Transverse colon (tissue), 4 donors: ENCODE measurements at places on chromosomes 11 and 22.

DNA sequence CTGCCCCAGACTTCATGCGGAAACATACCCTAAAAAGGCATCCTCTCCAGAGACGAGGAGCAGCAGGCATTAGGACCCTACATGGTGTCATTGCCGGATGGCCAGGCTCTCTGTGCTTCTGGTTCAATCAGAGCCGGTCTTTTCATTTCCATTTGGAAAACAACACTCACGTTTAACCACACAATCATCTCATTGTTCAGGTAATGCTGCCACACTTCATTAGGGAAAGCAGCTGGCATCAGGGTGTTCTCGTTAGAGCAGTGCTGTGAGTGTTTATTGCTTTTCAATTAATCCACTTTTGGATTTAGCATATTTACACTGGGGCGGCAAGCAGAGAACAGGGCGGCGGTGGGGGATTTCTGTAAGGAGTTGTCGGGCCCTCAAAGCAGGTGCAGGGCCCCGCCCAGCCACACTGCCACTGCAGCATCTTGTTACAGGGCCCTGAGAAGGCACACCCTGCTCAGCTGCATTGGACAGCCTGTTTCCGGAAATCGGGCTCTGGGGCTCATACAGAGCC is 338.6 kb downstream of the SHANK2 start:
- no peak overlapping the region for H3K4me3 ChIP-seq
- peaks cover 5% of the 10 kb centered on the region for H3K4me1 ChIP-seq
- no peaks in the 10 kb centered on the region for H3K27me3 ChIP-seq
- H3K27ac ChIP-seq: peak overlapping the region; percentile 75
- peak; percentile 40 for DNase-seq

GRCh38 chr11:32255841-32256240 is 165.0 kb downstream of the RCN1 start:
- no peaks in the 10 kb centered on the region for H3K4me1 ChIP-seq
- H3K4me3 ChIP-seq: no peak overlapping the region
- DNase-seq: no peak
- no peaks in the 10 kb centered on the region for H3K36me3 ChIP-seq
- no peaks in the 10 kb centered on the region for H3K27me3 ChIP-seq

GRCh38 chr22:49785841-49786471 is 41.7 kb downstream of the BRD1 start:
- H3K27me3 ChIP-seq: no peaks in the 10 kb centered on the region
- DNase-seq: no peak
- no peak overlapping the region for H3K27ac ChIP-seq
- H3K4me3 ChIP-seq: no peak overlapping the region

- H3K4me3 ChIP-seq: peak overlapping the region; percentile 44
- peaks cover 25% of the 10 kb centered on the region for H3K4me1 ChIP-seq
- no peak for DNase-seq
- H3K36me3 ChIP-seq: no peaks in the 10 kb centered on the region
- no peaks in the 10 kb centered on the region for H3K27me3 ChIP-seq
Observed at GRCh38 chr11:64843686-64844329, 645 bp downstream of the CDC42BPG start.

DNA sequence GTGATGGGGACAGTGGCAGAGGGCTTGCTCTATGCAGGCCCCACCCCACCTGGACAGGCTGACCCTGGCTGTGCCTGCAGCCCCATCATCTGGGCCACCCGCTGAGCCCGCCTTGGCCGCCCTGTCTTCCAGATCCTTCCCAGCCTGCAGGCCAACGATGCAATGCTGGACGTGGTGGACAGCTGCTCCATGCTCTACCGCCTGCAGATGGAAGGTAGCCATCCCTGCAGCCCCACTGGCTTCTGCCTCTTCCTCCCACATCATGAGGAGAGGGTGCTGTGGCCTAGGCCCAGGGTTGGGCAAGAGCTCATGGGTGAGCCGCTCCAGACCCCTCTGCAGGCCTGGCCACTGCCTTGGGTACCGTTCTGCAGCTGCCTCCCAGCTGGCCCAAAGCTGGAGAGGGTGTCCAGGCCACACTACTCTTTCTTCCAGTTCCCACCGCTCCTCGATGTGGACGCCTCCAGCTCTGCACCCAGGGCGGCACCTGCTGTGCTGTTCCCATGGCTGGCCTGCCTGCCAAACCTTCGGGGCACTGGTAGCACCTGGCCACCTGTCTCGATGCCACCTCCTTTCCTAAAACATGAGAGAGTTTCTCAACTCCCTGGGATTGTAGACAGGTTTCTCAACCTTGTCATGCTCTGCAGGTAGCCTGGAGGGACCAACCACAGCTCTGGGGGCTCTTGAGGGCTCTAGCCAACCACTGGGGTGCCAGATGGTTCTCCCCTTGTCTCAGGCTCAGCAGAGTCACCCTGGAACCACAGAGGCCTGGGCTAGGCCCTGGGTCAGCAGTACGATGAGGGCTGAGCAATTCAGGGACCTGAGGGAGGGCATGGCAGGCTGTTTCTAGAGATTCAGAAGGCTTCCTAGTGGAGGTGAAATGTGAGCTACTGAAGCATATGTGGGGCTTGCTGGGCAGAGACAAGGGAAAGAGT is 9.5 kb upstream of the GTSE1 start:
- H3K27me3 ChIP-seq: no peaks in the 10 kb centered on the region
- H3K4me3 ChIP-seq: peak overlapping the region; percentile 28
- H3K4me1 ChIP-seq: no peaks in the 10 kb centered on the region
- DNase-seq: no peak

DNA sequence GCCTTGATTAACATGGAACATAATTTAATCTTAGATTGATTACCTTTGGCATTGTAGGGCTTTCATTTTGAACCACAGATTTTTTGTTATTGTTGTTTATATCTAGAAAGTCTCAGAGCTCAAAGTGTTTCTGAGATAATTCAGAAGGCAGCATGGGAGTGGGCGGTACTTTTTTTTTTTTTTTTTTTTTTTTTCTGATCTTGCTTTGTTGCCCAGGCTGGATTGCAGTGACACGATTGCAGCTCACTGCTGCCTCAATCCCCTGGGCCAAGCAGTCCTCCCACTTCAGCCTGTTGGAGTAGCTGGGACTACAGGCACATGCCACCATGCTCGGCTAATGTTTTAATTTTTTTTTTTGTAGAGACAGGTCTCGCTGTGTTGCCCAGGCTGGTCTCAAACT is 21.5 kb downstream of the CAT start:
- no peaks in the 10 kb centered on the region for H3K27me3 ChIP-seq
- H3K4me1 ChIP-seq: no peaks in the 10 kb centered on the region
- no peak overlapping the region for H3K4me3 ChIP-seq
- H3K36me3 ChIP-seq: no peaks in the 10 kb centered on the region

- H3K4me3 ChIP-seq: peak overlapping the region; percentile 87
- peaks cover 18% of the 10 kb centered on the region for H3K4me1 ChIP-seq
- DNase-seq: no peak
- H3K27ac ChIP-seq: peak overlapping the region; percentile 99
Observed at GRCh38 chr22:38707346-38707745, 1.6 kb downstream of the GTPBP1 start.

DNA sequence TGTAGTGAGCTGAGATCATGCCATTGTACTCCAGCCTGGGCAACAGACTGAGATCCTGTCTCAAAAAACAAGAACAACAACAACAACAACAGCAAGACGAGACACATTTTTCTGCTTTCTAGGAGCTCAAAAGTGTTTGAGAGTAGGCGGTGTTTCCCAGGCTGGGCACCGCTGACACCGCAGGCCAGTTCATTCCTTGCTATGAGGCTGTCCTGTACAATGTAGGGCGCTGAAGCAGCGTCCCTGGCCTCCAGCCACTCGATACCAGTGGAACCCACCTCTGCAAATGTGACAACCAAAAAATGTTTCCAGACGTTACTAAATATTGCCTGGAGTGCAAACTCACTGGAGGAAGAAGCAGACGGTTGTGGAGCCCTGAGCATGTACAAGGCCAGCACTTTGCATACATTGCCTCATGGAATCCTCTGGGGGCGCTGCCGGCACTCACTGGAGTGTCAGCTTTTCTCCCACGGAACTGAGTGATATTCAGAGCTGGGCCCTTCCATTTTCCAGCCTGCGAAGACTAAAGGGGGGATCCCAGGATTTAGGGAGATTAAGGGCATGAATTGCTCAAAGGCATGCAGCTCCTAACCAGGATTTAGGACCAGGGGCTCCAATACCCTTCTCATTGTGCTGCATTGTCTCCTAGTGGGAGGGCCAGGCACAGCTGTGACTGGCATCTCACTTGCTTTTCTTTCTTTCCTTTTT is 5.8 kb upstream of the MIEF1 start:
- no peak overlapping the region for H3K4me3 ChIP-seq
- H3K27me3 ChIP-seq: no peaks in the 10 kb centered on the region
- peaks cover 2% of the 10 kb centered on the region for H3K4me1 ChIP-seq
- H3K27ac ChIP-seq: peak overlapping the region; percentile 17
- no peaks in the 10 kb centered on the region for H3K36me3 ChIP-seq
